ENCODE measurements at places on chromosomes 5 and 9.
A peak's percentile ranks its signal among the peaks of the same experiment; 100 is the strongest.

GRCh38 chr5:5638211-5638610 lies 215.7 kb downstream of the ICE1 start:
- DNase-seq: no peak

DNA sequence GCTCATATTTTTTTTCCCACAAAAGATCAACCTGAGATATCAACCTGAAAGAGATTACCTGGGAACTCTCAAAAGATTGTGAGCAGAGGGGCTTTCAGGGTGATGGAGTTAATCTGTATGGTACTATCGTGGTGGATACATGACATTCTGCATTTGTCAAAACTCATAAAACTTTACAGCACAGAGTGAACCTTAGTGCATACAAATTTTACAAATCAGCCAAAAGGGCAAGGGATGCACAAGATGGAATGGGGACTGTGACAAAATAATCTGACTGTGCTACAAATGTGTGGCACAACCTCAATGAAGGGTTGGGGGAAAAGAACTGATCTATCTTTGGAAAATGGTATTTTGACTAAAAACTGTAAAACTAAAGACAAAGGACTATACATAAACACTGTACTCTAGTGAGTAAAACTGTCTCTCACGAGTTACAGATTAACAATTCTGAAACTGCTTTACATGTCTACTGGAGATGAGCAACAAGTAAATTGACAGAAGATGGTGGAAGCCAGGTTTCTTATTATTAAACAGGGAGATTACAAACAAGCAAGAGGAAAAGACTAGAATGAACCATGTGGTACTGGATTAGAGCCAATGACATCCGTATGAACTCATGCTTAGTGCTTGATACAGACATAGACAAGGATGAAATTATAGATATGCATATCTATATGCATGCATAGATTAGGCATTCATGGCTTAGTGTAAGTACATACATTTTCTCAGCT lies 24.8 kb upstream of the RLN1 start:
- no peak for DNase-seq

- no peak for DNase-seq
These were observed 140.8 kb downstream of the CEP120 start for GRCh38 chr5:123282444-123282843.

DNA sequence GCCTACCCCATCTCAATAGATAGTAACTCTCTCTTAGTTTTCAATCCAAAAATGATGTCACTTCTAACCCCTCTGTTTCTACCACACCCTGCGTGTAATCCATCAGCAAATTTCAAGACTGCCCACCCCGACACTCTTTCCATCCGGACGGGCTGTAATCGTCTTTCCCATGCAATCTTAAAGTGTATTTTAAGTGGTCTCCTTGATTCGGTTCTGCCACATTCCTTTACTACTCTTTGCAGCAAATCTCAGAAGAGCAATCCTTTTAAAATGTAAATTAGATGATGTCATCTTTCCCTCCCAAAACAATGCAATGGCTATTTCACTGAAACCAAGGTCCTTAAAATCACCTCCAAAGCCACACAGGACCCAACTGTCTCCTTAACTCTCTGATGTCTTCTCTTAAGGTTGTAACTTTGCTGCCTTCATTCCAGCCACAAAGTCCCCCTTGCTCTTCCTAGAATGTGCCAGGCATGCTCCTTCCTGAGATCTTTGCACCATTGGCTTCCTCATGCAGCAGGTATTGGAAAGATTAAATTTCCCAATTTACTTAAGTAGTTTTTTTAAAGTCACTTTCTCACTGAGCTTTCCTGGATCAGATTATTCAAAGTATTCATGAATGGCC lies 932.5 kb upstream of the WWC1 start:
- DNase-seq: peak; percentile 77

GRCh38 chr5:97764700-97765099 lies 581.7 kb upstream of the RIOK2 start:
- no peak for DNase-seq

DNA sequence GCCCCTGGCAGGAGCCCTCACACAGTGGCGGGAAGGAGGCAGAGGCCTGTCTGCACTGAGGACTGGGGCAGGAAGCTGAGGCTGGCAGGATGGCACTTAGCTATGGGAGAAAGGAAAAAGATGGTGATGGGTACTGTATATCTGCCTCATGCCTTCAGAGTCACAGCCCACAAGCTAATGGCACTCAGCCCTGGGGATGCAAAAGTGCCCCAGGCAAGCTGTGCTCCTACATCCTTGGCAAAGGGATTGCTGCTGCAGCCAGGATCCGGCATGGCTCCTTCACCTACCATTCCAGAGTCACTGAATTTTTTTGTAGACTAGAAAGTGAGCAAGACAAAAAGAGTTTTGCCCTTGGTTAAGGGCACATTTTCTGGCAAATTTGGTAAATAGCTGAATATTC lies 8.7 kb downstream of the ACSL6 start:
- no peak for DNase-seq

All from iPS DF 19.7 (cell line).